ENCODE measurements at places on chromosomes 13 and 19.

- H3K4me1 ChIP-seq, result no peaks in the 10 kb centered on the region
- no peak overlapping the region for H3K4me3 ChIP-seq
- no peaks in the 10 kb centered on the region for H3K36me3 ChIP-seq
- no peaks in the 10 kb centered on the region for H3K27me3 ChIP-seq
- no peak for DNase-seq
These were observed 12.9 kb downstream of the OR7C2 start for GRCh38 chr19:14954071-14954655.

GRCh38 chr19:35720648-35721047 lies 2.8 kb downstream of the KMT2B start:
- H3K27ac ChIP-seq, result peak overlapping the region; percentile 29
- DNase-seq, result no peak
- H3K27me3 ChIP-seq, result no peaks in the 10 kb centered on the region
- H3K4me1 ChIP-seq, result peaks cover 22% of the 10 kb centered on the region

- H3K4me3 ChIP-seq, result no peak overlapping the region
- no peak for DNase-seq
- peak overlapping the region; percentile 35 for H3K27ac ChIP-seq
- peaks cover 1% of the 10 kb centered on the region for H3K36me3 ChIP-seq
- H3K27me3 ChIP-seq, result no peaks in the 10 kb centered on the region
- H3K4me1 ChIP-seq, result peaks cover 20% of the 10 kb centered on the region
These were observed 394.3 kb downstream of the FOXO1 start for GRCh38 chr13:40271931-40272775.

GRCh38 chr13:74003374-74003773 lies 130.8 kb downstream of the KLF12 start:
- H3K36me3 ChIP-seq, result no peaks in the 10 kb centered on the region
- H3K27ac ChIP-seq, result no peak overlapping the region
- DNase-seq, result no peak
- H3K4me3 ChIP-seq, result no peak overlapping the region
- no peaks in the 10 kb centered on the region for H3K27me3 ChIP-seq

DNA sequence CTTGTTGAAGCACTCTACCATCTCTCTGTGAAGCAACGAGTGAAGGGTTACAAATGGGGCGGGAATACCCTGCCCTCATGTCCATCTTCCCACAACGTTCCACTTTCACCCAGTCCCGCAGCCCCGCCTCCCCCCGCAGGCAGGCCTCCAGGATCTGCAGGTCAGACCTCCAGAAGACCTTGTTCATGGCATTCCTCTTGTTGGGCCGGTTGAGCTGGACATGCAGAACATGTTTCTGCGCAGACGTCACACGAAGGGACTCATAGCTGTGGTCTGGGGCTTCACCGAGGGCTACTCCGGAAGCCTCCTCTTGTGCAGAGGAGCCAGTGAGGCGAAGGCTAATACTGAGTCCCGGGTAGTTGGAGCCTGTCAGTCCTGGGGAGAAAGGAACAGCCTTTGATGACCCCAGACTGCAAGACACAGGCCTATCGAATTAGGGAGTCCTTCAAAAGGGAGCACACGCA lies 420 bp downstream of the ECH1 start:
- peak overlapping the region; percentile 89 for H3K4me3 ChIP-seq
- peaks cover 22% of the 10 kb centered on the region for H3K4me1 ChIP-seq
- no peaks in the 10 kb centered on the region for H3K27me3 ChIP-seq
- H3K36me3 ChIP-seq, result peaks cover 23% of the 10 kb centered on the region
- no peak for DNase-seq
- peak overlapping the region; percentile 95 for H3K27ac ChIP-seq

DNA sequence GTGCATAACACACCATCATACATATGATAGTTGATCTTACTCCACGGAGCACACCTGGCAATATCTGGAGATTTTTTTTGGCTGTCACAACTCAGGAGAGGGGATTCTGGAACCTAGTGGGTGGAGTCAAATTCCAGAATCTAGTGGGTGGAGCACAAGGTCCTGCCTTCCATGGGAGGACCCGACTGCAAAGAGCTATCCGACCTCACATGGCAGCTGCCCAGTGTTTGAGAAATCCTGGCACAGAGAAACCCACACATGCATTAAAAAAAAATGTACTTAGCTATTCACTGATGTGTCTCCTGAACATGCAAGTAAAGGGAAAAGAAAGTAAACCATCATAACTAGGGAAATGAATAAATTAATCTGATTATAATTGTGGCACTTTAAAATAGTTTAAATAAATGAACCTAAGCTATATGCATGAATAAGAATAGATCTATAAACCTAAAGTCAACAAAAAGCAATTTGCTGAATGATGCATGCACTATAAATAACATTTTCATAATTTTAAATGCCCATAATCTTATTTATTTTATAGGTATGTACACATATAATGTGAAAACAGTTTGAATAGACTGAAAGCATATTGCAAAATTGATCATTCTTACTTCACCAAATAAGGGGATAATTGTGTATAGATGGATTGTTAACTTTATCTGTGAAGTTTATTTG lies 300.3 kb downstream of the MYO16 start:
- H3K4me3 ChIP-seq, result no peak overlapping the region
- no peak for DNase-seq
- no peaks in the 10 kb centered on the region for H3K4me1 ChIP-seq
- no peaks in the 10 kb centered on the region for H3K36me3 ChIP-seq
- peaks cover 13% of the 10 kb centered on the region for H3K27me3 ChIP-seq
- H3K27ac ChIP-seq, result no peak overlapping the region

- H3K27me3 ChIP-seq, result no peaks in the 10 kb centered on the region
- H3K4me3 ChIP-seq, result no peak overlapping the region
- H3K4me1 ChIP-seq, result peaks cover 15% of the 10 kb centered on the region
- no peaks in the 10 kb centered on the region for H3K36me3 ChIP-seq
These were observed 4.0 kb downstream of the MKNK2 start for GRCh38 chr19:2047076-2047448.

GRCh38 chr13:38967446-38967845 lies 23.2 kb downstream of the STOML3 start:
- no peak overlapping the region for H3K27ac ChIP-seq
- DNase-seq, result no peak
- no peaks in the 10 kb centered on the region for H3K36me3 ChIP-seq
- H3K27me3 ChIP-seq, result peaks cover 2% of the 10 kb centered on the region
- no peaks in the 10 kb centered on the region for H3K4me1 ChIP-seq

GRCh38 chr19:11797491-11797890 lies 832 bp upstream of the ZNF491 start:
- DNase-seq, result peak; percentile 63
- H3K36me3 ChIP-seq, result no peaks in the 10 kb centered on the region
- H3K27ac ChIP-seq, result no peak overlapping the region

DNA sequence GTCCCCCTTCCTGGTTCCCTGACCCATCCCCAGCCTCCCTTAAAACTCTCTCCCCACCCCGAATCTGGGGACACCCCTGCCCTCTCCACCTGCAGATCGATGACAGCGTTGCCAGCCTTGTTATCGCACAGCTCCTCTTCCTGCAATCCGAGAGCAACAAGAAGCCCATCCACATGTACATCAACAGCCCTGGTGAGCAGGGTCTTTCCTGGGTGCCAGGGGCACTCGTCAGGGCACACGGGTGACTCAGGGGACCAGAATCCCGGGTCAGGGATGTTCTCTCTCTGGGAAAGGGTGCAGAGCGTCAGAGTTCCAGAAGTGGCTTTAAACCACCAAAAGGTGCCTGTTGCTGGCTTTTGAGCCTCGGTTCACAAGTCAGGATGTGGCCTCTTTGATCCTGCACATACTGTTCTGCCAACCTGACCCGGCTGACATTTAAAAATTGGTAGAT lies 1.0 kb downstream of the CLPP start:
- peaks cover 13% of the 10 kb centered on the region for H3K4me1 ChIP-seq
- peak; percentile 24 for DNase-seq
- peak overlapping the region; percentile 96 for H3K27ac ChIP-seq
- H3K36me3 ChIP-seq, result peaks cover 19% of the 10 kb centered on the region
- H3K27me3 ChIP-seq, result no peaks in the 10 kb centered on the region

DNA sequence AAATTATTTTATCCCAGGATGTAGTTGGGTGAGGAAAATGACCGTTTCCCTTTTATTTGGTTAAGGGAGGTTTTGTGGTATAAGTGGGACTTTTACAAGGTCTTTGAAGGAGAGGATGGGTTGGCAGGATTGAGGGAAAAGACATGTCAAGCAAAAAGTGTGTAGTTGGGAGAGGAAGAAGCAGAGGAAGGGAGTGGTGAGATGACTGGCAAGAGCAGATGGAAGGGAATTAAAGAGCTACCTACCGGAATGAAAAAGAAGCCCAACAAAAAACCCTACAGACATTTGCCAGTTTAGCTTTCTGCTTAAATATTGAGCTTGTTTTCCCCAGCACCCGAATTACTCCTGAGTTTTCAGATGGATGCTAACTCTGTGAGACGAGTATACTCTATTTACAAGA lies 19.6 kb downstream of the FRY start:
- H3K4me3 ChIP-seq, result no peak overlapping the region
- peaks cover 42% of the 10 kb centered on the region for H3K4me1 ChIP-seq
- no peaks in the 10 kb centered on the region for H3K27me3 ChIP-seq
- no peak overlapping the region for H3K27ac ChIP-seq
- H3K36me3 ChIP-seq, result no peaks in the 10 kb centered on the region

DNA sequence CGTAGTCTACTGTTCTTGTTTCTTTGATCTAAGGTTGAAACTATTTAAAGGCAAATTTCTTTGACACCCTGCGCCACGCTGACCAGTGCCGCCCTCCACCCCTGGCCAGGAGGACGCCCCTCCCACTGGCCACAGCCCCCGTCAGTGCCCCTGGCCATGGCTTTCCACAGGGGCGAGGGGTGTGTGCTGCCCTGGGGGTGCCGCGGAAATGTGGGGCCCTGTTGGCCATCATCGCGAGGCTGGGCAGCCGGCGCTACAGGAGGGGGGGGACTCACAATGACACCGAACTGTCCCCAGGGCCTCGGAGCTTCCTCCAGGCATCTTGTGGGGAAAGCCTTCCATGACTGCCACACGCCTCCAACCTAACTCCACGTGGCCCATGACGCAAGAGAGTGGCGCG lies 10.9 kb downstream of the SHC2 start:
- H3K36me3 ChIP-seq, result no peaks in the 10 kb centered on the region
- H3K27me3 ChIP-seq, result peaks cover 2% of the 10 kb centered on the region
- no peak overlapping the region for H3K27ac ChIP-seq
- no peak overlapping the region for H3K4me3 ChIP-seq
- no peak for DNase-seq
- no peaks in the 10 kb centered on the region for H3K4me1 ChIP-seq

DNA sequence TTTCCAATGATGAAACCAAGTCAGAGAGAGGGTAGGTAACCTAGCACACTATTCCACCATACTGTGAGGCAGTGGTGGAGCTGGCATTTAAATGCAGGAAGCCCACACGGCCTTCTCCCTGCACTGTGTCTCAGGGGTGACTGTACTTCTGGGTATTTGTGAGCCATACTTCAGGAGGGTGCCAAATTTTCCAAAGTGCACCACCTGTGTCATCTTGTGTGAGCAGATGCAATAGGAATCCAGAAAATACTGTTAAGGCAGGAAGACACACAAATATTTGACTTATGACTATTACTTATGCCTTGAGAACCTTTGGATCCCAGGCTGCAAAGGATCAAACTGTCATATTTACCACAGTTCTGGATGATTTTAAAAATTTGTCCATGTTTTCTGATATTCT lies 17.3 kb downstream of the ZNF229 start:
- no peak overlapping the region for H3K27ac ChIP-seq
- no peak overlapping the region for H3K4me3 ChIP-seq
- no peaks in the 10 kb centered on the region for H3K36me3 ChIP-seq
- no peaks in the 10 kb centered on the region for H3K4me1 ChIP-seq
- no peak for DNase-seq

DNA sequence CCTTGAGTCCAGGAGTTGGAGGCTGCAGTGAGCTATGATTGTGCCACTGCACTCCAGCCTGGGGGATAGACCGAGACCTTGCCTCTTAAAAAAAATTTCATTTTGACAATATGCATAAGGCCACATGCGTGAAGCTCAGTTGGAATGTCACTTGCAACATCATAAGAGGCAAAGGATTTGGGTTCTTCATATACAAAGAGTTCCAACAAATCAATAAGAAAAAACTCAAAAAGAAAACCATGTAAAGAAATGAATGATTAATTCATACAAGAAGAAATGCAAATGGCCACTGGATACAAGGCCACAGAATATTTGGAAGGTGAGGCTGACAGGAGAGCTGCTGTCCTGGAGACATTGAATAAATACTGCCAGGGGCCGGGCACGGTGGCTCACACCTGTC lies 9.6 kb upstream of the TCF3 start:
- no peak overlapping the region for H3K27ac ChIP-seq
- H3K36me3 ChIP-seq, result no peaks in the 10 kb centered on the region
- no peak for DNase-seq
- H3K4me1 ChIP-seq, result no peaks in the 10 kb centered on the region

GRCh38 chr13:74927823-74928222 lies 554.1 kb downstream of the TBC1D4 start:
- H3K4me1 ChIP-seq, result no peaks in the 10 kb centered on the region
- DNase-seq, result no peak
- H3K27me3 ChIP-seq, result no peaks in the 10 kb centered on the region
- H3K4me3 ChIP-seq, result no peak overlapping the region

DNA sequence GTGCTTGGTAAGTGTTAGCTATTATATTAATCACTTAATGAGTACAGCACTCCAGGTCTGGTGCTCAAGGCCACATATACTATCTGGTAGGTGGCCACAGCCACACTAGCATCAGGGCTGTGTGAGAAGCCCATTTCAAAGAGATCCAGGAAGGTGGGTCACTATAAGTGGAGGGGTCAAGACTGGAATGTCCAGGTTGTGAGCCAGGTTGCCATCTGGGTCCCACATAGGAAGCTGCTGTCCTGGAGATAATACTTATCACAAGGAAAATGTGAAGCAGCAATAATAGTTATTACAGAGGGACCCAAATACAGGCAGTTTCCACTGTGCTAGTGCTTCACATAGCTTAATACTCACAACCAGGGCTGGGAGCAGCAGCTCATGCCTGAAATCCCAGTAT lies 13.1 kb downstream of the C19orf47 start:
- H3K4me3 ChIP-seq, result no peak overlapping the region
- H3K27ac ChIP-seq, result no peak overlapping the region
- H3K27me3 ChIP-seq, result no peaks in the 10 kb centered on the region
- H3K36me3 ChIP-seq, result peaks cover 17% of the 10 kb centered on the region
- no peaks in the 10 kb centered on the region for H3K4me1 ChIP-seq

DNA sequence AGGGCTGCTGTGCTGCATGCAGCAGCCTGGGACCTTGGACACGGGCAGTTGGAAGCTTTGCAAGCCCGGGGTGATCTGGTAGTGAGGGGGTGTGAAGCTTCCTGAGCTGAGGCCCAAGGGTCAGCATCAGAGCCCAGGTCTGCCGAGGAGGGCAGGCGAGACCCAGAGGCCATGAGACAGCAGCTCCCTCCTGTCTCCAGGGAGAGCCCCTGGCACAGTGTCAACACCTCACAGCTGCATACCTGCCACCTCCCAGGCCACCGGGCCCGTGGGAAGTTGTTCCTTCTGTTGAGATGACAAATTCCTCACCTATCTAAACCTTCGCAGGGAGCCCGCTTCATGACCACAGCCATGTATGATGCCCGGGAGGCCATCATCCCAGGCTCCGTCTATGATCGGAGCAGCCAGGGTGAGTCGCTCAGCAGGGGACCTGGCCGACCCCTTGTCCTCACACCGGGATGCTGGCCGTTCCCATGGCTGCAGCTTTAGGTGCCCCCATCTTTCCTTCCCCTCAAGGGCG lies 32.1 kb downstream of the CERS1 start:
- H3K36me3 ChIP-seq, result peaks cover 30% of the 10 kb centered on the region
- no peaks in the 10 kb centered on the region for H3K27me3 ChIP-seq
- H3K27ac ChIP-seq, result no peak overlapping the region
- H3K4me3 ChIP-seq, result no peak overlapping the region

Measured in activated T-helper 1 cell treated with anti-CD3 and anti-CD28 coated beads, Interleukin-12 subunit alpha, Interleukin-12 subunit beta, Interleukin-2, Interleukin-4 antibody, amounts not matched to agents 30 ng/mL and 10 ng/mL and 1 ng/mL, durations not matched to agents 14 hours and 24 hours and 36 hours (primary cell).